ENCODE measurements at places on chromosomes 11 and 22.
A peak's percentile ranks its signal among the peaks of the same experiment; 100 is the strongest.

DNA sequence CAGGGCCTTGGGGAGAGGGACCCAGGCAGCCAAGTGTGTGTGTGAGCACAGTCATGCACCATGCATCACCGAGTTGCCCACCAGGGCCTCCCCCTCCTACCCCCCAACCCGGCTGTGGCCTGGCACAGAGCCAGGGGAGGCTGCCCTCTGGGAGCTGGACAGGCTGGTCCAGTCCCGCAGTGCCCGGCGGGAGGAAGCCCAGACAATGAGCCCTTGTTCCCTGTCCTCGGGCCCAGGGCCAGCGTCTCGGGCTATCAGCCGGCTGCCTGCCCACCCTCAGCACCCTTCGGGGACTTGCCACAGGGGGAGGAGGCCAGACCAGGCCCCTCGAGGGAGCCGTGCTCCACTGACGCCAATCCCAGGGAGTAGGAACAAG is 4.5 kb downstream of the LRRC75B start:
- no peak for DNase-seq

GRCh38 chr11:20541503-20541902 is 57.9 kb upstream of the SLC6A5 start:
- DNase-seq: no peak

DNA sequence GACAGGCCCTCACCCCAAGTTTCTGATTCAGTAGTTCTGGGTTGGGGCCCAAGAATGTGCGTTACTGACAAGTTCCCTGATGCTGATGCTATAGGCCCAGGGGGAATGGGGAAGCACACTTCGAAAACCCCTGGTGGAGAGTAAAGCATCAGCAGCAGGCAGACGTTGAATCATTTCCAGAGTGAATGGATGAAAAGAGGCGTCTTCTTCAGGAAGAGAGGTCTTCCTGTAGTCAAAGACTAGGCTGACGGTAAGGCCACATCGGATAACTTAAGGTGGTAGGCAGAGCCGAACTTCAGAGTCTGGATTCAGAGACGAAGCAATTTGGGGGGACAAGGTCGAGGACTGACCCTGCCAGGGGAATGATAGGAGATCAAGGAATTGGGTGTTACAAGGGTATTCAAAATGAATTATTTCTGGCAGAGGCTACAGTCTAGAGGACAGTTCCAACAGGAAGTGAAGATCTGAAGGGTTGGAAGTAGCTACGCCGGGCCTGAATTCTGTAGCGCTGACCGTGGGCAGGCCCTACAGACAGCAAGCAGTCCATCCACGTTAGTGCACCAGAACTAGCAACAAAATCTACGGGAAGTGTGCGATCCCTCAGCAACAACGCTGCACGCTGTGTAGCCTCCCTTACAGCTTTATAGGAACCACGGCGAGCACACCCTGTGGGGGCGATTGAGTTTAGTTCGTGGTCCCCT is 862 bp upstream of the CENATAC start:
- DNase-seq: peak; percentile 38

GRCh38 chr11:8773916-8774539 is 91.4 kb downstream of the RPL27A start:
- no peak for DNase-seq

DNA sequence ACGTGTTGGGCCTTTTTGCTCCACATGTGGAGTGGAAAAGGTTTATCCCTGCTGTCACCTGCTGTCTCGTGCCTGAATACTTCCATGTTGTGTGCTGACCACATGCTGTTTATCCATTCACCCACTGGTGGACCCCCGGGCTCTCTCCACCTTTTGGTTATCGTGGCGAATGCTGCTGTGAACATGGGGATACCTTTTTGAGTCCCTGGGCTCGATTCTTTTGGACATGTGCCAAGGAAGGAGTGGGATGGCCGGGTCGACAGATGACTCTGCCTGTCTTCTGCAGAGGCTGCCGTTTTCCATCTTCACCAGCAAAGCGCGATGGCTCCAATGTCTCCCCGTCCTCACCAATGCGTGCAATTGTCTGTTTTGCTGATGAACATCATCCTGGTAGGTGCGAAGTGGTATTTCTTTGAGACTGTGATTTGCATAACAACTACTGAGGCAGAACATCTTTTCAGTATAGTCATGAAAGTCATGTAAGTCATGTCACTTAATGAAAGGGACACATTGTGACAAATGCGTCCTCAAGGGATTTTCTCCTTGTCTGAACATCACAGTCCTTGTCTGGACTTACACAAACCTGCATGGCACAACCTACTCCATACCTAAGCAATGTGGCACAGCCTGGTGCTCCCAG is 758.7 kb downstream of the BRD1 start:
- DNase-seq: no peak

DNA sequence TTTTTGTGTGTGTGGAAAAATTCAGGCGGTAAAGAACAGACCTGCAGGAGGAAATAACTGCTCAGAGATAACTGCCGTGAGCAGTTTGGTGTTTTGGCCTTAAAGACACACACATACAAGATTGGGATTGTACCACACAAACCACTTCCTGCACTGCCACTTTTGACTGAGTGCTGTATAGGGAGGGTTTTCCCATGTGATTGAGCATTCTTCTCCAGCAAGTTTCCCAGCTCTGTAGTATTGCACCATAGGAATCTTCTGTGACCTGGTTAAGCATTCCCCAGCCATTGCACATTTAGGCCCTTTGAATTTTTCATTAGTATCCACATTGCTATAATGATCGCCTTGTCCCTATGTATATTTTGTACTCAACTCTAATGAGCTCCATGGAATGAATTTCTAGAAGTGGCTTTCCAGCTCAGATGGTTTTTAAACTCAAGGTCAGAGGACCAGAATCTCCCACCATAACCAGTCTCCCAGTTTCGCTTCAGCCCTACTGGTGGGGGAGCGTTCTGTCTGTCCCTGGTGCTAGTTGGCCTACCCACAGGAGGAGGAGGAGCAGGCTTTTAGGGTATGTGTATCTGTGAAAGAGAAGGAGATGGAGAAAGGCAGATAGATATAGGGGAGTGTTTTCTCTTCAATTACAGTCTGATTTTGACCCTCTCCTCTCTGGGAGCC is 9.3 kb downstream of the CD82 start:
- no peak for DNase-seq
